ENCODE measurements at places on chromosomes 12 and 14. TPM values are rescaled to one million over a fixed set of nuclear protein-coding genes. Genes with fewer than 3 reads are reported as not detected.

The LRRIQ1 gene
- total RNA-seq, result under 0.01 TPM

- peak; percentile 50 for DNase-seq
Measured at GRCh38 chr12:49838973-49839633, 3.8 kb downstream of the BCDIN3D start.

- DNase-seq, result peak; percentile 94
Measured at GRCh38 chr14:20332788-20333493, at the start of gene CCNB1IP1. CCNB1IP1 (minus strand) TSS chr14:20333279; CDS start chr14:20316523, 16,756 bp downstream.

- no peak for DNase-seq
Measured at GRCh38 chr12:71478270-71478669, 38.7 kb downstream of the LGR5 start.
